Left renal cortex interstitium (tissue), 4 donors: ENCODE measurements at places on chromosomes 3 and 15. TPM values are rescaled to one million over a fixed set of nuclear protein-coding genes. Genes with fewer than 3 reads are reported as not detected.

Gene LMOD3
- polyA plus RNA-seq: 0.03 TPM

Gene TTLL13
- polyA plus RNA-seq: not detected

Gene SPATA12
- polyA plus RNA-seq: 0.14 TPM

Gene AMT
- polyA plus RNA-seq: 32.4 TPM

Gene AADACL2
- polyA plus RNA-seq: not detected

Gene GXYLT2
- polyA plus RNA-seq: 12.0 TPM

Gene MYO5C
- 30.6 TPM for polyA plus RNA-seq

Gene PRC1
- 84.4 TPM for polyA plus RNA-seq

Gene KNG1
- 220 TPM for polyA plus RNA-seq

Gene SMAD6
- 38.5 TPM for polyA plus RNA-seq

Gene CCDC39
- 3.4 TPM for polyA plus RNA-seq

Gene TLR9
- polyA plus RNA-seq: 0.17 TPM

Gene LSMEM2
- polyA plus RNA-seq: 0.44 TPM

Gene ATP13A5
- 0.24 TPM for polyA plus RNA-seq

Gene CCR3
- not detected for polyA plus RNA-seq

Gene METTL6
- 27.8 TPM for polyA plus RNA-seq

Gene SERINC4
- not detected for polyA plus RNA-seq

Gene GOLGA6B
- not detected for polyA plus RNA-seq
